Retina (tissue), 1 donor: ENCODE measurements at places on chromosomes 16 and 17.
A peak's percentile ranks its signal among the peaks of the same experiment; 100 is the strongest.

DNA sequence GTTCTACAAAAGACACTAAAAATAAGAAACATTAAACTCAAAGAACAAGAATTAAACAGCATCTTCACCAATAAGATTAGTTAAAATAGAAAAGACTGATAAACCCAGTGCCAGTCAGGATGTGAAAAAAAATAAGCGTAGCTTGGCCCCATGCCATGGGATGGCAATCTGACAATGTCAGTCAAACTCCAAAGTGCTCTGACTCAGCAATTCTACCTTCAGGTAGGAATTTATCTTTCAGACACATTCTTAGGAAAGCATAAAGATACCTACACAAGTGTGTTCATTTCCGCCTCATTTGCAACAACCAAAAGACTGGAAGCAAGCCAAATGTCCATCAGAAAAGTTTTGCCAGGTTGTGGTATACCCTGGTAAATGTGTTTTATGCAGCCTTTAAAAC, 9.1 kb upstream of the MPO start:
- DNase-seq: no peak

DNA sequence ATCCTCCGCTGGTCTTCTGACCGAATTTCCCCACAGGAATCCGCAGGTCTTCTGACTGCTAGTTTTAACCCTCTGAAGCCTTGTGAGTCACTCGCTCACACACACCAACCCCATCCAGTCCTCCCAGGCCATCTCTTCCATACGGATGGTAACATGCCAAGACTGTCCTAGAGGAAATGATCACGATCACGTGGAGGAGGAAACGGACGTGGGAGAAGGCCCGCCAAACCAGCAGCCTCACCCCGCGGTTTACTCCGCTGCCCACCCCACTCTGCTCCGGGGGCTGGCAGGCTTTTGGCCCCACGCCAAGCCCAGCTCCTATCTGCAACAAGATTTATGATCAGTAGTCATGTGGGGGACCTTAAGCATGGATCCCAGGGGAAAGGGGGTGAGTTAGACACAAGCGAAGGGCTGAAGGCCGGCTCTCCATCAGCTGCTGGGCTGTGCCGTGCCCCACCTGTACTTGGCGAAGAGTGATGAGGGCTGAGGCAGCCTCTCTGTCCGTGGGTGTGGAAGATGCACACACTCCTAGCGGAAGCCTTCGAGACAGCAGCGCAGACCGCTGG, 1.5 kb upstream of the FAAP100 start:
- DNase-seq: no peak

- DNase-seq: no peak
These were observed 13.2 kb upstream of the ITGA2B start for GRCh38 chr17:44402564-44403172.

- no peak for DNase-seq
These were observed 140.9 kb downstream of the KCNJ2 start for GRCh38 chr17:70310221-70310672.

DNA sequence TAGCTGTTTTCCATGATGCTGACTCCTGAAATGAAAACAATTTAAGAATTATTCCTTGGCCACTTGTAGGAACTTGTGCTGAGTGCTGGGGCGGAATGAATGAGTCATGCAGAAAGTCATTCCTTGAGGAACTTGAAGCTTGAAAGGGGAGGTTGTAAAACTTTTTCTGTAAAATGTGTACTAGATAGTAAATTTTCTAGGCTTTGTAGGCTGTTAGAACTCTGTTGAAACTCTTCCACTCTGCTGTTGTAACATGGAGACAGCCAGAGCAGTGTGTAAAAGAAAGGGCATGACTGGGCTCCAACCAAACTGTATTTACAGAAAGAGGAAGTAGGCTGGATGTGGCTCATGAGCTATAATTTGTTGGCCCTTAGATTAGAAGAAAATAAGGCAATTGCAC, 46.1 kb downstream of the ABCA8 start:
- DNase-seq: no peak

- DNase-seq: peak; percentile 84
These were observed 31.7 kb downstream of the OSBPL7 start for GRCh38 chr17:47789611-47790561.

- no peak for DNase-seq
These were observed 25.9 kb upstream of the SMURF2 start for GRCh38 chr17:64687961-64688360.

- DNase-seq: peak; percentile 92
These were observed 5.5 kb upstream of the RHBDF2 start for GRCh38 chr17:76506408-76507345.

DNA sequence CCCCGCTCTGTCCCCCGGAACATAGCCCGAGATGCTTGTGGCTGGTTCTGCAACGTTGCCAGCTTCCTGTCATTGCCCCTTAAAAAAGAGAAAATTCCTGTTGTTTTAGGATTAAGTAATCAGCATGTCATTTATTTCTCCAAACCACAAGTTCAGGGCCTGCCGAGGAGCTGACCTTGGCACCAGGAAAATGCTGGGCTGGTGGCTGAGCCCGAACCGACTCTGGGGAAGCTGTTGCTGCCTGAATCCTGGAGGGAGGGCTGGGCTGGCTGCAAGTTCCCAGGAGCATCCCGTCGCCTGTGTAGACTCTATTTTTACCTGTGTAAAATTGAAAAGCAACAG, 130.9 kb upstream of the FOXF1 start:
- no peak for DNase-seq

DNA sequence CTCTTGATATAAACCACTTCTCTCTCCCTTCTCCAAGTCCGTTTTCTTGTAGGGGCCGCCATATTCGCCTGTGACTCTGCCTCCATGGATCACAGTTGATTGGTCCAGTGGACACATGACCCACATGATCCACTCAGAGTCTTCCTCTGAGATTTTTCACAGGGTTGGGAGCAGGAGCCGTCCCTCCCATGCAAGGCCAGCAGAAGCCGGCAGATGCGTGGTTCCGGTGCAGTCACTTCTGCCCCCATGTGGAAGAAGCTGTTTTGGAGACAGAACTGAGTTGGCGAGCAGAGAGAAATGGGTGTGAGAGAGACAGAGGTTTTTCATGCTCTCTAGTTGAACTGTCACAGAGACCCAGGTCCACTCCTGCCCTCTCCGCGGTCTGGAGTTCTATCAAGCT, 83.3 kb downstream of the C16orf95 start:
- no peak for DNase-seq

- no peak for DNase-seq
These were observed 126.8 kb downstream of the ZFHX3 start for GRCh38 chr16:72921106-72921505.

DNA sequence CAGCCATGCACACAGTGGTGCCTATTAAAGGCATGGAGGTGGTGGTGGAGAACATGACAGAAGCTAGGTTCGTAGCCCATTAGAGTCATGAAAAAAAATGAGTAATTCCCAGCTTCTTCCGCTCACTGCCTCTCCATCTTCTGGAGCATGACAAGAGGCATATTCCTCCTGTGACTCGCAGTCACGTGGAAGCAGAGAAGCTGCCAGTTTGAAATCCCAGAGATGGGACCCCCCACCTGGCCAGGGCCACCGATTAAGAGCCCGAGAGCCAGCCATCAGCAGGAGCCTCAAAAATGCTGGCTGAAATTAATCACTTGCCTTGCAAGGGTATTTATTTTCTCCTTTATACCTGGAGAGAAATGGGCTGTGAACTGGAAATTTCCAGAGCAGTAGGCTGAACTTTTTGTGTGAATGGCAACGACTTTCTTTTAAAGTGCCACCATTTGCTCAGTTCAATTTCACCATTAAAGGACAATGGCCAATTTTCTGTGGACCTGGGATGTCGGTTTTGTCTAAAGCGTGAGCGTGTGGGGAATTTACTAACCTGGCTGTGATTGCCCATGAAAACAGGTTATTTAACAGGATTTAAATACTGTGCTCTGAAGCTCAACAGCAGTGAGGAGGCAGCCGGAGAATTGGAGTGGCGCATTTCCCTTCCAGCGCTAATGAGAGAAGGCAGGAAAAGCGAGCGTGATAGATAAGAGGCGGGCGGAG, 189.7 kb upstream of the SDK2 start:
- DNase-seq: peak; percentile 61

- DNase-seq: peak; percentile 80
These were observed 36.7 kb downstream of the SALL1 start for GRCh38 chr16:51114382-51114781.

DNA sequence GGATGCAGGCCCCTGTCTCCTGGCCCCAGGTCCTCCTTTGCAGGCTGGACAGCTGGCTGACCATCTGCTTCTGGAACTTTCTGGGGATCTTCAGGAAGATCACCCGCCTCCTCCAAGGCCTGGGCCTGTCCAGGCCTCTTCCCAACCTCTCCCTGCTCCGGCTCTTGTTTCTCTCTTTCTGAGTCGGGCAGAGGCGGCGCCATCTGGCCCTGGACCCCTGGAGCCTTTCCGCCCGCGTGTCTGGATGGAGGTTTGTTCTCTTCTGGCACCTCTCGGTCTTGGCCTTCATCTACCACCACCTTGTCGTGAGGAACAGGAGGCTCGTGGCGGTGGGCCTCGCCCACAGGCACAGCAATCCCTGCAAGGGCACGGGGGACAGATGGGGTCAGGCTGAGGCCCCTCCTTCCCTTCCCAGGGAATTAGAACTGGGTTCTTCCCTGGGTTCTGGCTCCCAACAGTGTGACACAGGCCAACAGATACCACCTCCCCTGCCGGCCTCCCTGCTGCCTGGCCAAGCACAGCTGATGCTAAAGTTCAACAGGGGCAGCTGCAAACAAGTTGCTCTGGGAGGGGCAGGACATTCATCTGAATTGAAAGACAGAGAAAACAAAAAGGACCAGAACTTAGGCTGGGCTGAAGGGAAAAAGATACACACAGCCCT, 13.3 kb downstream of the NDUFAF8 start:
- DNase-seq: peak; percentile 56

- DNase-seq: peak; percentile 76
These were observed 1.7 kb downstream of the HEXIM1 start for GRCh38 chr17:45149669-45150664.

DNA sequence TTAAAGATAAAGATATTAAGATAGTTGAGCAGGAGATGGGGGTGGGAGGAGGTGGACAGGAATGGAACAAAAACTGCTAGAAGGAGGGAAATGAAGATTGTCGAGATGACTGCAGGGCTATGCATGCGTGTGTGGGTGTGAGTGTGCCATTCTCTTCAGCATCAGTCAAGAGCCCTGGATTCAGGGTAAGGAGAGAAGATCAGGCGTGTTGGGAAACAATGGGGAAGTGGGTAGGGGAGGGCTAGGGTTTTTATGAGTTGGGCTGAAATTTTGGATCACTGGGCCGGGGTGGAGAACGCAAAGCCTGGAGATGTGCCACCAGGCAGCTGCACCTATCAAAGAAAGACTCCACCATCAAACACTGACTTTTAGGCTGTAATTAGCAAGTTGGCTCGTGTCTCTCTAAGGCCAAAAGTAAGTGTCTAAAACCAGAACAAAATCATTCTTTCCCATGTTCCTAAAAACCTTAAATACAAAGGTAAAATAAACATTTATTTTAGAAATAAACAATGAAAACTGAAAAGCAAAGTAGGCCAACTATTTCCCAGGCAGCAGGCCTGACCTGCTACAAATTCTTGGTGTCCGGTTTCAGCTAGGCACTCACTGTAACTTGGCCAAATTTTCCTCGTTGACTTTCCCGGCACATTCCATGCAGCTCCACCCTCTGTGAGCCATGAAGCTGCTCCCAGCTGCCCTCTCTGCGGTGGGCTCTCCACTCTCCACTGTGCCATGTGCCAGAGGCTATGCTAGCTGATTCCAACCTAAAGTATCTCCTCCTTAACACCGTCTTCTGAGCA, 4.2 kb downstream of the CDRT4 start:
- no peak for DNase-seq
